Activated CD4-positive, CD25-positive, alpha-beta regulatory T cell treated with anti-CD3 and anti-CD28 coated beads, Interleukin-2, amount 50 U/mL, for 72 hours (primary cell): ENCODE measurements at places on chromosomes 13 and 19.

GRCh38 chr13:20127262-20127561 lies 33.6 kb downstream of the GJA3 start:
- DNase-seq, result no peak

DNA sequence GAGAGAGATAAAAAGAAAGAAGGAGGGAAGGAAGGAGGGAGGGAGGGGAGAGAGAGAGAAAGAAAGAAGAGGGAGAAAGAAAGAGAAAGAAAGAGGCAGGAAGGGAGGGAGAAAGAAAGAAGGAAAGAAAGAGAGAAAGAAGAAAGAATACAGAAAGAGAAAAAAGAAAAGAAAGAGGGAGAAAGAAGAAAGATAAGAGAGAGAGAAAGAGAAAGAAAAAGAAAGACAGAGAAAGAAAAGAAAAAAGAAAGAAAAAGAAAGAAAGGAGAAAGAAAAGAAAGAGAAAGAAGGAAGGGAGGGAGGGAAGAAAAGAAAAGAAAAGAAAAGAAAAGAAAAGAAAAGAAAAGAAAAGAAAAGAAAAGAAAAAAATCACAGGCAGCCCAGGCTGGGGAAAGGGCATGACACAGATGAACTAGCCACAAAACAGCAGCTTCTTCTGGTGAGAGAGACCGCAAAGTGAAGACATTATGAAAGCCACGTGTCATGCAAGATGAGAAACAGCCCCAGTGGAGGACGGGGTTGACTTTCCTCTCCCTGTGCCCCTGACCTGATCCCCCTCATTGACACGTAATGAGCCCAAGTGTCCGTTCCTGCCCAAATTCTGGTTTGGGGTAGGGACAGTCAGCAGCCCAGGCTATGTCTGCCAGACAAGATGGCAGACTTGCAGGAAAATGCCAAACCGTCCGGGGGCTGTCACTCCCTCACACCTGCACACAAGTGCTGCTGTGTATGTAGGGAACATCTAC lies 102.1 kb downstream of the INSR start:
- no peak for DNase-seq

GRCh38 chr19:2175742-2176141 lies 12.0 kb downstream of the DOT1L start:
- no peak for DNase-seq

DNA sequence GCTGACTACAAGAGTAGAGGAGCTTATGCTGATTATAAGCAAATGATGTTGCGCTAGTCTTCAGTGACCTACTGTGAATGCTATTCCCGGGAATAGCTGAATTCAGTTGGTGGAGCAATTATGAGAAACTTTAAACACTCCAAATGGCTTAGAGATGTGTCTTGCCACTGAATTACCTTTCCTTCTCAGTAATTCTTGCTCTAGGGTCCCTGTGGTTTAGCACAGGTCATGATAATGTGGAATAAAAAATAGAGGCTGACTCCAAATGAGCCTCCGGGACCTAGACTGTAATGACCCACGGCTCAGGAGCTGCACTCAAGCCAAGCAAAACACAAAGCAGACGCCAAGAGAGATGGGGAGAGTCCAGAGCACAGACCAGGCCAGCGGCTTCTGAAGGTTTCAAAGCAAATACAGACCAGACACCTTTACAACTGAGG lies 124.7 kb downstream of the RGCC start:
- DNase-seq, result no peak

DNA sequence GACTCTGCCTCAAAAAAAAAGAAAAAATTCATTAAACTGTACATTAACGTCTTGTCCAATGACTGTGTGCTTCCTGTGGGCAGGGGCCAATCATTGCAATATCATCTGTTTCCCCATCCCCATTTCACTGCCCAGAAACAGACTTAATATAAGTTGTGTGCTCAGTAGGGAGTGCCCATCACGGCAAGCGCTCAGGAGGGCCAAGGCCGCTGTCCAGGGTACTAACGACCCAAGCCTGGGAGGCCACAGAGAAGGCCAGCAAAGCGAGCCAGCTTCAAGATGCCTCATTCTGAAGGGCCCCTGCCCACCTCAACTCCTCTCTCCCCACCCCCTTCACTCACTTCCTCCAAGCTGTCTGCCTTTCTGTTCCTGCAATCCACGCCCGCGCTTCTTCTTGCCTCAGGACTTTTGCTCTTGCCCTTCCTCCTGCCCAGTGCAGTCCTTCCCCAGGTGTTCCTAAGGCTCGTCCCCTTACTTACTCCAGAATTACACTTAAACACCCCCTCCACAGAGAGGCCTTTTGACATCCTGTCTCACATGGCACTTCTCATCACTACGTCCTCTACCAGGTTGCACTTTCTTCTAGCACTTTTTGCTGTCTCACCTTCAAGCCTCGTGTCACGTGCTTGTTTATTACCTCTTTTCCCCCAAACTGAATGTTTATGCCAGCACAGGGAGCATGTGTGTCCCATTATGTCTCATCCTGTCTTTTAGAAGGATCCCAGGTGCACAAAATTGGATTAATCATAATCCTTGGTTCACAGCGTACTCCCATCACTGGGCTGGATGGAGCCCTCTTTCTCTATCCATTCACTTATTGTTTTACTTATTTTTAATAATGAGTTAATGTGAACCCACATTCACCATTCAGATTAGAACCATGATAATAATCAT lies 11.3 kb upstream of the POU2F2 start:
- no peak for DNase-seq

- no peak for DNase-seq
Measured at GRCh38 chr19:13097033-13097462, 5.6 kb downstream of the LYL1 start.

DNA sequence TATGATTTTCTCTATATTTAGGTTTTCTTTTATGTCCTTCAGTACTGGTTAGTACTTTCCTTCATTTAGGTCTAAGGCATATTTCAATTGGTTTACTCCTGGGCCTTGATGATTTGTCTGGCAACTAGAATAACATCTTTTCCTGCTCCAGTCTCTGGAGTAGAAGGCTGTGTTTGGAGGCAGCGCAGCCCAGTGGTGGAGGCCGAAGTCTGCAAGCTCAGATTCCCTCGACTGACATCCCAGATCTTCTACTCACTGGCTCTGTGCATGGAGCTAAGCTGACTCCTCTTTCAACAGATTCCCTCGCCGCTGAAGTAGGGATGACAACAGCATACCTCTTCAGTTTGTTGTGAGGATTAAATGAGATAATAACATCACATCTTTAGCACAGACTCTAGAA lies 141.0 kb downstream of the RAP2A start:
- DNase-seq, result no peak

- peak; percentile 85 for DNase-seq
Measured at GRCh38 chr19:16371540-16371986, 46.9 kb downstream of the KLF2 start.

GRCh38 chr19:16456652-16457194 lies 15.0 kb downstream of the EPS15L1 start:
- no peak for DNase-seq
